ENCODE measurements at places on chromosomes 6 and 20.
A peak's percentile ranks its signal among the peaks of the same experiment; 100 is the strongest.

DNA sequence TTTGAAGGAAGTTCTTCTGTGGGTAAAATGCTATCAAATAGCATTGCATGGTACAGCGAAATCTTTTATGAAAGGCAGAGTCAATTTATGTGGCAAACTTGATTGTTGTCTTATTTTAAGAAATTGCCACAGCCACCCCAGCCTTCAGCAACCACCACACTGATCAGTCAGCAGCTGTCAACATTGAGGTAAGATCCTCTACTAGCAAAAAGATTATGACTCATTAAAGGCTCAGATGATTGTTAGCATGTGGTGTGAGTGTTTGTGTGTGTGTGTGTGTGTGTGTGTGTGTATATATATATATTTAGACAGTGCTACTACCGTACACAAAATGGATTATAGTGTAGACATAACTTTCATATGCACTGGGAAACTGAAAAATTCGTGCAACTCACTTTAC, 27.8 kb downstream of the LRRN4 start:
- DNase-seq: no peak

DNA sequence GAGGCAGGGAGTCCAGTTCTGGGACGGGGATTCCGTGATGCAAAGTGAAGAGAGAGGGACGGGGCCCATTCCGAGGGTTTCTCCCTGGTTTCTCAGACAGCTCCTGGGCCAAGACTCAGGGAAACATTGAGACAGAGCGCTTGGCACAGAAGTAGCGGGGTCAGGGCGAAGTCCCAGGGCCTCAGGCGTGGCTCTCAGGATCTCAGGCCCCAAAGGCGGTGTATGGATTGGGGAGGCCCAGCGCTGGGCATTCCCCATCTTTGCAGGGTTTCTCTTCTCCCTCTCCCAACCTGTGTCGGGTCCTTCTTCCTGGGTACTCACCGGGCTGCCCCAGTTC, 35.9 kb upstream of the HLA-G start:
- DNase-seq: no peak

- DNase-seq: no peak
These were observed 71.8 kb downstream of the ARHGAP18 start for GRCh38 chr6:129638055-129638684.

- DNase-seq: no peak
These were observed 68.8 kb upstream of the EPB41L1 start for GRCh38 chr20:36085686-36086267.

- DNase-seq: no peak
These were observed 209.3 kb upstream of the CST7 start for GRCh38 chr20:24739746-24740145.

DNA sequence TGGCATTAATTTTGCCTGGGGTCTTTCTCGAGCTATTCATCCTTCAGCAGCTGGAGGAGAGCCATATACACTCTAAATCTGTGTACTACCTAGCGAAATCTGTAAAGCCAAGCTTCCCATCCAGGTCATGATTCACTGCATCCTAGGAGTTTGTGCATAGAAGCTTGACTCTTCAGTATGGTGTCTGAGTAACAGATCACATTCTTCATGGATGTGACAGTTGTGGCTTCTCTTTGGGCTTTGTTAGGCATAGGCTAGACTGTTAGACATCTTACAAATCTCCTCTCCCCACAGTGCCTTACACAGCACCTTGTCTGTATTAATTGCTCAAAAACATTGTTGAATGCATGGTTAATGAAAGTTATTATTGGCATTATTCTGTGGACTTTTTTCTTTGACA, 177.0 kb downstream of the EYA4 start:
- no peak for DNase-seq

DNA sequence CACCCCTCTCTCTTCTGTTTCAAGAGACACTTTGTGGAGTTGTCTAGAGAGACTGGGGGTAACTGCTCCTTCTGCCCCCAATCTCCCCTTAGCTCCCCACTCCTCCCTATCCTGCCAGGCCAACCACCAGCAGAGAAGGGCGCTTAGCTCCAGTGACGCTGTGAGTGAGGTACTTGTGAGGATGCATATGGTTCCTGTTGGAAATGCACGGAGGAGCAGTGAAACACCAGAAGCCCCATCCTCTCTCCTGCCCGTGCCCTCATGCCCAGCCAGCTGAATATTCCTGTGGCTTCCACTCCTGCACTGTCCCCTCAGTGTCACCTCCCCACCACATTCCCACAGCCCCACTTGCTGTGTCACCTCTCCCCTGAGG, 11.9 kb downstream of the NT5E start:
- no peak for DNase-seq

DNA sequence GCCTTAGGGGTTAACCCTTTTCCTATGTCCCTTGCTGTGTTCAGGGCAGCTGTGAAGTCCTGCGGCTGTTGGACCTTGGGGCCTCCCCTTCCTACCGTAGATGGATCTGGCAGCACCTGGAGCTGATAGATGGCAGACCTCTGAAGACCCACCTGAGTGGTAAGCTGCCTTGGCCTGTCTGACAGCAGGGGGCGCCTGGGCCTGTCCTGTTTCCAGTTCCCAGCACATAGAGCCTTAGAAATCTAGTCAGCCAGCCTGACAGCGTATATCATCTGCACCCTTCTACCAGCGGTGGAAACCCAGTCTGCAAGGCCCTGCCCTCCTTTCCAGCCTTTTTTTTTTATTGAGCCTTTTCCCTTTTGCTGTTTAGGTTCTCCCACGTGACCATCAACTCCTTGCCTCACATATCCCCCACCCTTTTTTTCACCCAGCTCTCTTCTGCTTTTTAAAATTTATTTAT, 26.6 kb downstream of the CNBD2 start:
- peak; percentile 49 for DNase-seq

DNA sequence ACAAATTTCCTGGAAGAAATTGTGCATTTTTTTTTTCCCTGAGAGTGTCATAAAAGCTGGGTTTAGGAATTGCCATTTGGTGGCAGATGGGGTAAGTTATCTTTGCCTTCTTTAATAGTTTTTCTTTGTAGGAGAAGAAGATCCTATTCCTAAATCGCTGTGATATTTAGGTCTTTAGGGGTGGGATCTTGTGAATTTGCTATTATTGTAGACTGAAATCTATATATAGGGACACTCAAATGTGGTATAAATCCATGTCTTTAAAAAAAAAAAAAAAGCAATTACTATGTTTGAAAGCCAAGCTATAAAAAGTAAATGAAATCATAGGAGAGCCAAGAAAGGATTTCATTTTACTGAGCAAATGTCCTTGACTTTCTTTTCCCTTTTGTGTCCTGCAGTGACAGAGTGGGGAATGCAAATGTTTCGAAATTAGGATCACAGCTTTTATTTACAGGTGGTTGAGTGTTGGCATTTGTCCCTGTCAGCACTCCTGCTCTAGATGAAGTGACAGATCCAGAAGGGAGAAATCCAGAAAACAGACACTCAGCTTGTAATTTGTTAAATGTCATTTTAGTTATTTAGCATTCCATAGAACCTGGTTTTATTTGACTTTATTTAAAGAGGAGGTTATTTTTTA, 29.4 kb downstream of the TIAM2 start:
- no peak for DNase-seq

GRCh38 chr6:52976149-52976548, 18.9 kb downstream of the GSTA4 start:
- no peak for DNase-seq

GRCh38 chr6:113786168-113786567, 71.0 kb upstream of the MARCKS start:
- no peak for DNase-seq

- no peak for DNase-seq
These were observed 51.1 kb downstream of the MYO6 start for GRCh38 chr6:75800133-75800532.

DNA sequence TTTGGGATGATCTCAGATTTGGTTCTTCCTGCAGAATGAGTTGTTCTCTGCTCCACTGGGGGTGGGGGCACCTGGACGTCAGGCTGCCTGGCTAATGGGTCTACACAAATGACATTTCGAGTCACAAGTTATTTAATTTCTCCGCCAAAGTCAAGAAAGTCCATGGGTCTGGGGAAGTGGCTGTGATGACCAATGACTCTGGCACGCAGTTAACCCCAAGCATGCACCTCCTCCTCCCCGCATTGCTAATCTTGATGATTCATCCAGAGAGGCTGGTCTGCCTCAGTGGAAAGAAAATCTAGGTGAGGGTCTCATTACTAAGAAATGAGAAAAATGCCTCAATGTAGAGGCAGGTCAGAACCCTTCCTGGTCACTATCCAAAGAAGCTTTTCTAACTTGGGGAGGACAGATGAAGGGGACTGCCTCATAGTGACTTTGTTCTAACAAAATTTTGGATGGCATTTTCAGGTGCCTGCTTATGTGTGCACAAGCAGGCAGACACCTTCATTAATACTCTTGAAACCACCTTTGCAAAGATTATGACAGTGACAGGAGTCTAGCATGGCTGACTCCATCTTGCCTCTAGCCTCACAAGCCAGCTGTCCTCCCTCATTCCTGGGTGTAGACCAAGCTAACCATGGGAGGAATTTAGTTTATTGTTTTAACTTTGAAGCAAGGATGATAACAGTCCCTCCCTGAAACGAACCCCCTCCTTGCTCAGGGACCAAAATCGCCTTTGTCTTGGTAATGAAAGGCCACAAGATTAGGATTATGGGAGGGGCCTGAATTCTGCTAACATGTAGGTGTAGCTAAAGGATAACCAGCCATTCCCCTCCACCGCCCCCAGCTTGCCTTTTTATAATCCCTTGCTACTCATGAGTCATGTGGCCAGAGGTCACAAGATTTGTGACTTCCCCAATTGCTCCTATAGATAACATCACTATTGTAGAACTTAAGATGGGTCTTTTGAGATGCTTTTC, 98.6 kb upstream of the MRPS10 start:
- no peak for DNase-seq

DNA sequence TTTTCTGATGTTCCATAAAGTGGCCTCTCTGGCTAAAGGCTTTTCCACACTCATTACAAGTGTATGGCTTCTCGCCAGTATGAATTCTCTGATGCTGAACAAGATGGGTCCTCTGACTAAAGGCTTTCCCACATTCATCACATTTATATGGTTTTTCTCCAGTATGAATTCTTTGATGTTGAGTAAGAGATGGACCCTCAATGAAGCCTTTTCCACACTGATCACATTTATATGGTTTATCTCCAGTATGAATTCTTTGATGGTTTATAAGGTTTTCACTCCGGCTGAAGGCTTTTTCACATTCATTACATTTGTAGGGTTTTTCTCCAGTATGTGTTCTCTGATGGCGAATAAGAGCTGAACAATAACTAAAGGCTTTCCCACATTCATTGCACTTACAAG, 20.4 kb downstream of the ZNF184 start:
- no peak for DNase-seq

GRCh38 chr20:62685781-62686555, 22.7 kb upstream of the NTSR1 start:
- DNase-seq: peak; percentile 30

GRCh38 chr6:21103626-21104224, 489.8 kb upstream of the SOX4 start:
- no peak for DNase-seq

DNA sequence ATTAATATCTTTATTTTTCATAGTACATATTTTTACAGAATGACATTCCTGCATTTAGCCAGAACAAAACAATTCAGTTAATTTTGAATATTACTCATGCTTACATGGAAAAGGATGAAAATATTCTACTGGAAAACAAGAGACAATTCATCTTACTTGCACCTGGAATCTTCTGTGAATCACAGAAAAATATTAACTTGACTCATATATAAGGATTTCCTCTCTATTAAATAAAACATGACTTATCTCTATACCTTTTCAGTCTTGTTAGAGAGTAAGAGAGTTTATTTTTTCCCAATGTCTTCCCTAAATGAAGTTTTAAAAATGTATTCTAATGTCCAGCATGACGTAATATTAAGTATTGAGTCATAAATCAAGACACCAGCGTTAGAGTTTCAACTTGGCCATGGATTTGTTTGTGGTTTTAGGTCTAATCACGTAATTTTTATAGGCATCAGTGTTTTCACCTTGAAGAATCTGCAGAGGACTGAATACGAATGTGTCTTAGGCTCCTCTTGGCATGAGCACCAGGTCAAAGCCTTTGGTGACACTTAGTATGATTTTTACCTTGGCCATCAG, 445.1 kb upstream of the JAG1 start:
- DNase-seq: no peak

DNA sequence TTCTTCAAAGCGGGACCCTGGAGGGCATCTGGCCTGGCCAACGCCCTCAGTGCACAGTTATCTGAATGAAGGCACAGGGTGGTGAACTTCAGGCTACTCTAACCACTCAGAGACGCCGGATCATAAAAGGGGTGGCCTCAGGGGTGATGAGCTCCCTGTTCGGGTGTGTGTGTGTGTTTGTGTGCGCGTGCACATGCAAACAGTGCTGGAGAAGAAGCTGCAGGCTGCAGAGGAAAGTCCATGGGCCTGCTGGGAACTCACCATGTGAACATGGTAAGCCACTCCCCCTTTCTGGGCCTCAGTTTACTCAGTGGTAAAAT, 42.0 kb downstream of the KIAA1755 start:
- DNase-seq: no peak

DNA sequence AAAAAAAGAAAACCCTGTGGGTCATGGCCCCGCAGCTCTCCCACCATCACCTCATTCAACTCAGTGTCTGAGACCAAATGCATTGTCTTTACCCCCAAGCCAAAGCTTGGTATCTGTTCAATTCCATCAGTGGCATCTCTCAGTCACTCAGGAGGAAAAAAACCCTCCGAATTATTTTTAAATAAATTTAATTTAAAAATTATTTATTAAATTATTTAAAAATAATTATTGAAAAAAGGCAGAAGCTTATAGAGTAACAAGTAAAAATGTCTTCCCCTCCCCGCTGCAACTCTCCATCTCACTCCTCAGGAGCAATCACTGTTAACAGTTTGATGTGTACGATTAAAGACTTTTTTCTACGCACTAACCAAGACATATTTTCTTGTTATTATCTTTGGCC, 50.7 kb downstream of the PRDM1 start:
- DNase-seq: no peak

GRCh38 chr6:156026486-156027247, 571.0 kb upstream of the NOX3 start:
- no peak for DNase-seq

DNA sequence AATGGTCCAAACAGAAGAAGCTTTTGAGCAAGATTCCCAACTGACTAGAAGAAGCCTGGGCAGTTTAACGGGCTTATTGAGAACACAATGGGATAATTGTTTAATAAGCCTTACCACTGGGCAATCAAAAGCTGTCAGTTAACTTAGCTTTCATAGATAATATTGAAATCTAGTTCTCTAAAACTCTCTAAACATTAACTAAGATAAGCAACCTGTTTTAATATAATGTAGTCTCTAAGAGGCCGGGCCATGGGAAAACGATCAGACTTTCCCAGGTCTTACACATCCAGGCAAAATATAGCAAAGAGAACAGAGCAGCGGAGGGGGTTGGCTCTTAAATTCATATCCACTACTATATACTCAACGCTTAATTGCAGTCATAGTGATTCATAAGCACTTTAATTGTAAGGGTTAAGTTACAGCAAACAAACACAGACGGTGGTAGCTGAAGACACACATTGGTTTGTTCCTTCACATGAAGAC, 128.0 kb upstream of the FAM83B start:
- peak; percentile 94 for DNase-seq
